ENCODE measurements at places on chromosomes 2 and 18.

DNA sequence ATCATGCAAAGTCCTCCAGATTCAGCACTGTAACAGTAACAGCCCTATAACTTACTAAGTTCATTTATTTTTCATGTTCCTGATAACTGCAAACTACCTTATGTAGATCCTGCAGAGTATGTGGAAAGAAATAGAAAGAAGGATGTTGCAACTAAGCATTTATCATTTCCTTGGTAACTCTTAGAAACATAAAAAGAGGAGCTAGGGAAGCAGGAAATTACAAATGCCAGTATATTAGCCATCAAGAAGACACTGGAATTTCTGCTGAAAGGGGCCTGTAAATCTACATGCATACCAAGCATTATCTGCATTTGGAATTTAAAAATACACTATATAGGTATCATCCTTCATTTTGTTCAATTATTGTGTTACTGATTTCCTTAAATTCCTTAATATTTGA is 66.8 kb downstream of the PDE11A start:
- no peak for DNase-seq

- DNase-seq, result no peak
Observed at GRCh38 chr2:160207804-160208654, 8.0 kb upstream of the ITGB6 start.

DNA sequence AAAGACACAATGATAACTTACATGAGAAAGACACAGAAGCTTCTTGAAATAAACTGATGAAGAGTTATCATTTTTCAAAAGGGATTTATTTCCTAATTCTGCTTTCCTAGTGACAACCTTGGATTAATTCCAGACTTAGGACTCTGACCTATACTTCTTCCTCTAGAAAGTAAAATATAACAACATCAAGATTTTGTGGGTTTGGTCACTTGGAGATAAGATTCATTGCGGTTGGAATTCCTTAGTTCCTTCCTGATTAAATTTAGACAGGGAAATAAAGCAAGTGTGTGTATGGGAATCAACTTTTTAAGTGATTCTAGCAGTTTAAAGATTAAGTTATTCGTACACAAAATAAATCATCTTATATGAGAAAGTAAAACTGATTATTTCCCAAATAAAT is 208.4 kb upstream of the CCDC150 start:
- DNase-seq, result no peak

GRCh38 chr2:46461709-46462171 is 17.6 kb upstream of the TMEM247 start:
- DNase-seq, result no peak

- DNase-seq, result no peak
Observed at GRCh38 chr2:192004188-192004963, 157.5 kb upstream of the CAVIN2 start.

DNA sequence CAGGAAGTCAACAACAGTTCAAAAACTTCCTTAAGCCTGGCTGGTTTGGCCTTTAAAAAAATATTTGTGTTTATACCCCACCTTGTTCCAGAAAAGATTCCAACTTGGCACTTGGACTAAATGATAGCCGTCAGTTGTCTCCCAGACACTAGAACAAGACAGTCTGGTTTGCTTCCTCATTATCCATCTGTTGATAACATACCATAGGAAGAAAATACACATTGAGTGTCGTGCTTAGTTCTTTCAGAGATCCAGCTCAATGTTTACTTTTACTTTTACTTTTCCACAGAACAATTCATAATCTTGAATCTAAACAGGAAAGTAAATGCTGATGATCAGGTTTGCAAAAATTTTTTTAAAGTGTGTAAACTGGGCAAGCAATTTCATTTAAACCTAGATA is 2.4 kb upstream of the VPS54 start:
- no peak for DNase-seq

DNA sequence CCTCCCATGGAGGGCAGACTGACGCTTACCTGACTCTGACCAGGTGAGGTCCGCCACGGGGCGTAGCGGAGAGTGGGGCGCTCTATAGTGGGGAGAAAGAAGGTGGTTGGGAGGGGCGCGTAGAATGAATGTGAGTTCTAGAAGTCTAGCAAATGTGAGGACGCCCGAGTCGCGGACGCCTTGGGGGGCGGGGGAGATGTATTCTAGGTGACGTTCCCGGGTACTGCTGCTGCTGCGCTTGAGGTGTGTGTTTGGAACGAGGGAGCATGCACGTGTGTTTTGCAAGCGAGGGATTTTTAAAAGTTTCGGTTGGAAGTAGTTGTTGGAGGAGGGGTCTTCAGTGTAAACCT is 758 bp downstream of the RIF1 start:
- no peak for DNase-seq

DNA sequence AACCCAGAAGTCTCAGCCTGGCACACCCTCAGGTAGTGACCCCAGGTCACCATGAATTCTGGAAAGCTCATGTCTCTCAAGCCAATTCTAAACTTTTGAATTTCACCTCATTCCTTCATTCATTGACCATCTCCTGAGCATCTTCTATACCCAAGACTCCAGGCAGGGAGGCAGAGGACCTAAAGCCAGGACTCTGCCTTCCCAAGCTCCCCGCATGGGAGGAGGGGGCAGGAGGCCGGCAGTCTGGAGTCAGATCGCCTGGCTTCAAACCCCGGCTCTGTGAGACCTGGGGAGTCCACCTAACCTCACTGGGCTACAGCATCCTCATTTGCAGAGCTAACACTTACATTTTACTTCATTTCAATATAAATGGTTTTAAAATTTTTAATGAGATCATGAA is 59.0 kb downstream of the SMAD7 start:
- DNase-seq, result no peak

- DNase-seq, result no peak
Observed at GRCh38 chr2:240584486-240585031, 2.0 kb upstream of the CAPN10 start.

DNA sequence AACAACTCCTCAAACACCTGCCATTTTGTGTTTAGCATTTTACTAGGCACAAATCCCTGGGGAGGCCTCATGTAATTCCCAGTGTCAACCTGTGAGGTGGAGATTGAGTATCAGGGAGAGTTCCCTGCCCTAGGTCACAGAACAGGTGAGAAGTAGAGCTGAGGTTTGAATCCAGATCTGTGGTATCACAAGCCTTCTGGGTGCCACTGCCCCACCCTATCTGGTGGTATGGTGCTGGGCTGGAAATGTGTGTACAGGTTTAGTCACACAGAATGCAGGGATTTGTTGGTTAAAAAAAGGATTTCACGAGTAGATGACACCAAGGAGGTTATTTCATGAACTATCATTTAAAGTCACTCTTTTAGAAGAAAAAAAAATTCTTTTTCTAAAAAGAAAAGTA is 35.7 kb upstream of the PKDCC start:
- DNase-seq, result no peak

- no peak for DNase-seq
Observed at GRCh38 chr2:84854850-84855249, 26.0 kb downstream of the TRABD2A start.

- DNase-seq, result no peak
Observed at GRCh38 chr2:227643990-227644551, 22.5 kb upstream of the SCYGR5 start.

GRCh38 chr2:46303233-46303632 is 6.0 kb downstream of the EPAS1 start:
- no peak for DNase-seq

DNA sequence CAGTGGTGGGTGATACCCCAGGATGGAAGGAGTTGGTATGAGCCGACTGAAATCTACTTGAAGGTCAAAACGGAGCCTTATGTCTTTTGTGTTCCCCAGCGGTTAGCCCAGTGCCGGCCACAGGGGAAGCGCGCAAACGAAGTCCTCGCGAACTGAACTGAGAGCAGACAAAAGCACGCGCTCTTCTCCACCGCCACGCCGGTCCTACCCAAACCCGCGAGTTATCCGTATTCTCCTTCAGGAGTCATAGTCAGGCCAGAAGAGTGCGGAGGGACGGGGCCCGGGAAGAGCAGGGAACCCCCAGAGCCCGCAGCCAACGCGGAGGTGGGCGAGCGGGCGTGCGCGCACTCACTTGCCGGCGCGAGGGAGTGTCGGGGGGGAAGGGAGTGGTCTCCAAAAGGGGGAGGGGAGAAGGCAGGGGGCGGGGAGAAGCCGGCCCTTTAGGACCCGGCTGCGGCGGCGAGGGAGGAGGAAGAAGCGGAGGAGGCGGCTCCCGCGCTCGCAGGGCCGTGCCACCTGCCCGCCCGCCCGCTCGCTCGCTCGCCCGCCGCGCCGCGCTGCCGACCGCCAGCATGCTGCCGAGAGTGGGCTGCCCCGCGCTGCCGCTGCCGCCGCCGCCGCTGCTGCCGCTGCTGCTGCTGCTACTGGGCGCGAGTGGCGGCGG is at the start of gene IGFBP2:
IGFBP2 (plus strand) TSS at position 469 of the 664 bp plus-strand sequence; CDS start at position 573, 104 bp downstream.
- DNase-seq, result peak; percentile 6

DNA sequence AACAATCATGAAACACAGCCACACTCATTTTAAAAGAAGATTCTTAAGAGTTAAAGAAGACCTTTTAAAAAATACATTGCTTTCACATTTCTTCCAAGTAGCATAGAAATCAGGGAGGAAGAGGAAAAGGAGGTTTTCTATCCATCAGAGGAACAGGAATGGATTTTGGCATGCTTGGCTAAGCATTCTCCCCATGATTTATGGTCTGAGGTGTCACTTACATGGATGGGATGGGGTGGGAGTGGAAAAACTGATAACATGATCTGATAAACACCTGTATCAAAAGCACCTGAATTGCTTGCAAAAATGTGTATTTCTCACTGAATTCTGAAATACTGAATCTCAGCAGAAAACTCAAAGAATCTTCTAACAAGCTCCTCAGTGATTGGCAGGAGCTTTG is 265.9 kb downstream of the NRXN1 start:
- no peak for DNase-seq

GRCh38 chr2:227188292-227188691 is 23.9 kb downstream of the COL4A3 start:
- DNase-seq, result no peak

GRCh38 chr2:5387406-5387805 is 304.8 kb upstream of the SOX11 start:
- no peak for DNase-seq

GRCh38 chr2:158995677-158996049 is 27.2 kb downstream of the TANC1 start:
- DNase-seq, result no peak

- no peak for DNase-seq
Observed at GRCh38 chr2:10163498-10164486, 41.3 kb downstream of the RRM2 start.

GRCh38 chr2:114128263-114128662 is 238.4 kb downstream of the ACTR3 start:
- DNase-seq, result no peak

DNA sequence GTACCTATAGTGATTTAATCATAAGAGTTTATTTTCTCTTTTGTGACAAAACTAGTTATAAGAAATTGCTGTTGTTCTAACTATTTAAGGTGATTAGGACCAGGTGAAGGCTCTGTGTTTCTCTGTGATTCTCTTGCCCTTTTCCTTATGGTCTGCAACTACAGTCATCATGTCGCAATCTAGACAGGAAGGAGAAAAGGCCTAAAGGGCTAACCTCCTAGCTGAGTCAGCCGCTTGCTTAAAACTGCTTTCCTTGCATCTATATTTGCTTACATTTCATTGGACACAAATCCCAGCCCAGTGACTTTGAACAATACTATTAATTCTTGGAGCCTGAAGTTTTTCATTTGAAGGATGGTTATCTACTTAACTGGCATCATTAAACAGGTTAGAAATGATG is 93.1 kb downstream of the PIK3C3 start:
- no peak for DNase-seq

DNA sequence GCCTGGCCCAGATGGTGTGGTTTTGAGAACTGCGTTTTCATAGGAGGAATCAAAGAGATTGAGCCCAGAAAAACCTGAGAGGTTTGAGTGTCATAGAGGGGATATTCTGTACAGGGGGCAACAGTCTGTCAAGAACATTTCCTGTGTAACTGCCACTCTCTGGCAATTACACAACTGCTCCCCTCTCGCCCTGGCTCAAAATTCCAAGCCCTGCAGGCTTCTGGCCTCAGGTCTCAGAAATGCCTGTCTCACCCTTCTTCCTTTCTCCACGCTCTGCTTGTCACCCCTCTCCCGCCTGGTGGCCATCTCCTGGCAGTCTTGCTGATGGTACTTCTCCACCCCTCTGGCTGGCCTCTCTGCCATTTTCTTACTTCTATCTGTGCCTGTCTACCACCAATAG is 4.0 kb downstream of the VAMP5 start:
- no peak for DNase-seq
